IPS DF 19.7 (cell line): ENCODE measurements at places on chromosomes 1 and 21.
A peak's percentile ranks its signal among the peaks of the same experiment; 100 is the strongest.

DNA sequence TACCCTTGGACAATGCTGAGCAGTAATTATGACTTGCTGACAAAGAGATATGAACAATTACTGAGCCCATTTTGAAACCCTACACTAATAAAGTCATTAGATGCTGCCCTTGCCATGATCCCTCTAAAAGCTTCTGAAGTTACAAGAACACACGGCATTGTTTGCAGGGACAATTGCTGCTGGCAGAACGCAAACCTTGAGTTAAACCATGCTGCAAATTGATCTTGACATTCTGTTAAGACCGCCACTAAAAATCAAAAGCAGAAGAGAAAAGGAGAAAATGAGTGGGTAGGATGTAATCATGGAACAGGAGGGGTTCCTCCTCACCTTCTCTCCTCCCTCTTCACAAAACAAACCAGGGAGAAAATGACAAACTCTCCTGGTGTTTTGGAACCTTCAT, 136.2 kb upstream of the DMRTA2 start:
- no peak for DNase-seq

DNA sequence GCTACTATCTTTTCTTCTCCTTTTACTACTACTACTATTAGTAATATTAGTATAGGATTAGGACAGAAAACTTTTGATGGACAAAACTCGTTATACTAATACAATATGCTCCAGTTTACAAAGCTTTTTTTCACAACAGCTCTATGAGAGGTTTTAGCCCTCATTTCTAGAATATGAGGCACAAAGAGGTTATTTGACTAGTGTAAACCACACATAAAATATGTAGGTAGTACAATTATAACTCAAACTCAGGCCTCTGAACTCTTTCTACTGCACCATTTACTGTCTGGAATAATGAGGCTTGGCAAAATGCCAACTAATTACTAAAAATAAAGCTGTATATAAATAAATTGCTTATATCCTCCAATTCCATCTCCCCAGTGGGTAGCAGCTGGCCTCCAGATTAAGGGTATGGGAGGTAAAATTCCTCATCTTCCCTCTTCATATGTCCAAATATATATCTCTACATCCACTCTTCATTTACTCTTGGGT, 99.9 kb downstream of the LYST start:
- no peak for DNase-seq

DNA sequence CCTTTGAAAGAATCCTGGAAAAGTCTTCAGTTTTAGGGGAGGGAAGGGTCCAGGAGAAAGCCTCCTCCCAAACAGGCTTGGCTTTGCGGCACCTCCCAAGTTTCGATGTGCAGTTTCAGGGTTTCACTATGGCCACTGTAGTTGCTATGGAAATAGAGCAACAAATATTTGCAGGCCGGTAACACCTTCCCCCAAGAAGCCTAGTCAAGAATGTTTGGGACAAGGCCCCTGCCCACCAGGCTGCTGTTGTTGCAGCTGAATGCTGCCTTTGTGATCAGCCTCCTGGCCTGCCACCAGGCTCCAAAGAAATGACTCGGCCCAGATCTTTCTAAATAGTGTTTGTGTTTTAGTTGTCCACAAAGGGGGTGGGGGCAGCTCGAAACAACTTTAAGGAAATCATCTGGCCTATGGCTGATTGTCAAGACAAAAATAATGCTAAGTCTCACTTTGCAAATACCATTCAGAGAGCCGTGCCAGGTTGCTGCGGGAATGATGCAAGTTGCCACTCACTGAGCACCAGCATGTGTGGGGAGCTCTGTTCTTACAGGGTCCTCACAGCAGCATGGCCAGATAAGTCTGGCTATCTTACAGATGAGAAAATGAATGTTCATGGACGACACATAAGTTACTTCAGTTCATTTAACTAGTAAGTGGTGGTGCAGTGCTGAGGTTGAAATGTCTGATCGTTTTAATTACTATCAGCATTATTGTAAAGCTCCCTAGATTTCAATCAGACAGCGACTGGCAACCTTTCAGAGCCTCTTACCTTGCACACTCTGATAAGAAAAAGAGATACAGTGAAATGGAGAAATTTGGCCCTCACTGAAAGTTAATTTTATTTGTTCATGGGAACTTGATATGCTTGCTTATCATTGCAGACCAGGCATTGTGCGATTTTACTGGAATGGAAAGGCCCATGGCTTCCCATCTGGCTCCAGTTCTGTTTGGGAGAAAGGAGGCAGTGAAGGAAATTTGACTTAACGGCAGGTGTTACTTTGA, 91.2 kb upstream of the JUN start:
- DNase-seq = peak; percentile 35

DNA sequence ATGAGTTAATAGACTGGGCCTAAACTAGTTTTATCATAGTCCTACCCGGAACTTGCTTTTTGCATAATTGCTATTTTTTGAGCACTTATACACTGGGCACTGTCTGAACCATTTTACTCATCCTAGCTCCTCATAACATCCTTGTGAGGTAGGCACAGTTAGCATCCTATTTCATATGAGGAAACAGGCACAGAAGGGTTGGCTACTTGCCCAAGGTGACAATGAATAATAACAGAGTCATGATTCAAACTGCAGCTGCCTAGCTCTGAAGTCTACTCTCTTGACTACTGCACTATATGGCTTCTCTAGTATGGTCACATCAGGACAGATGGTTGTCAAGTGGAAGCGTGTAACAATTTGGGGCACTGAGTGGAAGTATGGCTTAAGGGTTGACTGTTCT, 18.2 kb upstream of the RC3H1 start:
- no peak for DNase-seq

DNA sequence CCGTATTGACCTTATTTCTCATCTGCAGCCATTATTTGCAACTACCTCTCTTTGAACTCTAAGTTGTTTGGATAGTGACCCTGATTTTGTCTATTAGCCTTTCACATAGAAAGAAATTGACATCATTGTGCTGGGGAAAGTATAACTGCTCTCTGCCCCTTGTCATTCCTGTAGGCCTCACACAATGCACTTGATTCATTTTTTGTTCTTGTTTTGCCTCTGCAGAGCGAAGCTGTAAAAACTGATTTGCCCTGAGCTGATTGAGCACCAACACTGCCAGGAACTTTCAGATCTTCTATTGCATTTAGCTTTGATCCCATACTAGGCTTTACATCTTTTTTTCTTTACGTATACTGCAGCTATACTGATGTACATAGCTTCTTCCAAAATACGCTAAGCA, 167.2 kb upstream of the PTBP2 start:
- DNase-seq = no peak

DNA sequence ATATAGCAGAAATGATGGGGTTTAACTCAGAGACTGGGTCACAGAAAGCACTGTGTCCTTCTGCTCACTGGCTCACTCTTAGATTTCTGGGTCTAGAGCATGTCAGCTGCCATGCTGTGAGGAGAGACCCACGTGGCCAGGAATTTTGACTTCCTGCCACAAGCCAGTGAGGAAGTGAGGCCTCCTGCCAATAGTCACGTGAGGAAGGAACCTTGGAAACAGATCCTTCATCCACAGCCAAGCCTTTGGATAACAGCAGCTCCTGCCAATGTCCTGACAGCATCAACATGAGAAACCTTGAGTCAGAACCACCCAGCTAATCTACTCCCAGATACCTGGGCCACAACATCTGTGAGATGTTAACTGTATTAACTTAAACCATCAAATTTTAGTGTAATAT, 114.5 kb upstream of the PLPPR5 start:
- no peak for DNase-seq

DNA sequence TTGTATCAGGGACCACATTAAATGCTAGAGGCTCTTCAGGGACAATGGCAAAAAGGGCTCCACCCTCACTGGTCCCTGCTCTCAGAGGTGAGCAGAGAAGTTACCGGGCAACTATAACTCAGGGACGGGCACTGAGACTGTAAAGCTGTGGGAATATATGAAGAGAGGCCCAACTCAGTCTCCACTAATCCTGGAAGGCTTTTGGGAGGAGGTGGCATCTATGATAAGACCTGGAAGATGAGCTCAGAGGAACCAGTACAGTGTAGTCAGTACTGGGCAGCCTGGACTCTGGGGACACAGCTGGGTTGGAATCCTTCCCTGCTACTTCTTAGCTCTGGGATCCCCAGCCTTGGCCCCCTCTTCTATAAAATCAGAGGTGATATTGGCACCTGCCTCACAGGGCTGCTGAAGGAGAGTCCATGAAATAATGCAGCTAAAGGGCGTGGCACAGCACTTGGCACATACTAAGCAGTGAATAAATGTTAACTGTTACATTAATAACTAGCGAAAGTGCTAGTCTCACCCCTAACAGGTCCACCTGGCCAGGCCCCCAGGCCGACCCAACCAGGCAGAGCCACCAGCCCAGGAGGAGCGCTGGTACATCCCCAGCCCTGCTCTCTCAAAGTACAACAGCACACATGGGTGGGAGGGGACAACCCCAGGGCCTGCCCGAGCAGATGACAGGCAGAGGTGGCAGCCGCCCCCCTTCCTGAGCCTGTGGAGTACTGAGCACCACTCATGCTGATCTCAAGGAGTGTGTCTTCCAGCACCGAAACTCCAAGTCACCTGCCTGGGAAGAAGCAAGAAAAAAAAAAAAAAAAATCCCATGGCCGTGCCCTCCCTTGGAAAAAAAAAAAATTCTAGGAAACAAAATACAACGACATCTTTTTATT, 62.7 kb downstream of the CASZ1 start:
- DNase-seq = no peak

DNA sequence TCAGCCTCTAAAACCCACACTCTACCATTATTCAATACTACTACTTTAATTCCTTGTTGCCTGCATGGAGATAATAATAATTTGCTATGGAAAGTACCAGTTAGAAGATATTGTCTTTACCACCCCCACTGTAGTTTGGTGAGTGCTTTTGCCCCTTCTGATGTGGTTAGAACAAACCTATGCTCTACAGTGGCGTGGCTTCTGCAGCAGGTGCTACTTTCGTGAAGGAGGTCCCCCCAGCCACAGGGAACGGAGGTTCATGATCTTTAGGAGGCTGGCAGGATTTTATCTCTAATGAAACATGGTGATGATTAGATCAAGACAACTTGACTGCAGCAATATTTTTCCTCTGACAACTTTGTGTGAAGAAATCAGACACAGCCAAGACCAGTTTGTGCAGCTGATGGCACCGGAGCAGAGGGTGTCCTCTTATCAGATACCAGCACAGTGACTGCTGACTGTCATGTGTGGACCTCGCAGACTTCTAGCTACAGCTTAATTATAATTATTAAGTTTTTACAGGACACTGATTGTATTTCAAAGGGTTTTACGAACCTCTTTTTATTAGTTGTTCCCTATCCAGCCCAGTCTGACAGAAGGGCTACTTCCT, 10.7 kb upstream of the TCHH start:
- DNase-seq = no peak

DNA sequence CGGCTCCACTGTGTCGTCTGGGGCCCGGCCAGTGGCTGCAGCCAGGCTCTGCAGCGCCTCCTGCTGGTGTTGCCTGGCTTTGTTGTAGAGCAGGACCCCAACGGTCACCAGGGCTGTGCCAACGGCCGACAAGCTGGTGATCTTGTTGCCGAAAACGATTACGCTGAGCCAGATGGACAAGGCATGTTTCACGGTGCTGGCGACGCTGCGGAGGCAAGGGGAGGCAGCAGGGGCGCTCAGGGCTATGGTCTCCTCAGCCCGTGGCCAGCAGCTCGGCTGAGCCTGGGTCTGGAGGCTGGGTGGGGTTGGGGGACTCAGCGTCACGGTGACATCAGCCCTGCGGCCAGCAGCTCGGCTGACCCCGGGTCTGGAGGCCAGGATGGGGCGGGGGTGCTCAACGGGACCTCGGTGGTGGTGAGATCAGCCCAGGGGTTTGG, 7.0 kb upstream of the CDK11B start:
- DNase-seq = no peak

GRCh38 chr1:98939471-98939870, 65.2 kb downstream of the PLPPR5 start:
- DNase-seq = no peak

GRCh38 chr1:60742339-60742738, 340.0 kb upstream of the NFIA start:
- no peak for DNase-seq

DNA sequence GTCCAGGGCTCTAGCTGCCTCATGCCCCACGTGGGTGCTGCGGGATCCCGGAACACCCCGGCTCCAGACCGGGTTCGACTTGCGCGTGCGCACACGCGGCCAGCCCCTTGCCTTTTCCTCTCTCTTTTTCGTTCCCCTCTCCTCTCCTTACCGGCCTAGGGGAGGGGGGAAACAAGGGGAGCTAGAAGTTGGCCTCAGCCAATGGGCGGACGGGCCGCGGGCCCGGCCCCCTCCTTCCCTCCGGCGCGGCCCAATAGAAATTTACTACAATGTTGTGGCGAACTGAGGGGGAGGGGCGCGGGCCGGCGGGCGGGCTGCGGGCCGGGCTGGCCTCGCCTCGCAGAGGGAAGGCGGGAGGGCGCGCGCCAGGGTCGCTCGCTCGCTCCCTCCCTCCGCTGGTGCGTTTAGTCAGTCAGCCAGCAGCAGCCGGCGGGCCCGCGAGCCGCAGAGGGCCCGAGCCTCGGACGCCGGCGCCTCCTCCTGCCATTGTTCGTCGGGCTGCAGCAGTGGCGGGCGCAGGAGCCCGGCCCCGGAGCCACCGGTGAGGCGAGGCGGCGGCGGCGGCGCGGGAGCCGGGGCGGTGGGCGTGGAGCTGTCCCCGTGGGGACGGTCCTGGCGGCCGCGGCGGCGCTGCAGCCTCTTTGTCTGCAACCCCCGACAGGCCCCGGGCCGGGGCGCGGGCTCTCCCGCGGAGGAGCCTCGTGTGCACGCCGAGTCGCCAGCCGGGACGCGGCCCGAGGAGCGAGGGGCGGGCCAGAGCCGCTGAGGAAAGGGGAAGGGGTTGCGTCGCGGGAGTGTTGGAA, at the start of gene EPB41:
Gene EPB41, plus strand, starts transcription at position 342 of the 803 bp plus-strand sequence. CDS start 72,869 bp downstream, outside the sequence.
- peak; percentile 95 for DNase-seq

DNA sequence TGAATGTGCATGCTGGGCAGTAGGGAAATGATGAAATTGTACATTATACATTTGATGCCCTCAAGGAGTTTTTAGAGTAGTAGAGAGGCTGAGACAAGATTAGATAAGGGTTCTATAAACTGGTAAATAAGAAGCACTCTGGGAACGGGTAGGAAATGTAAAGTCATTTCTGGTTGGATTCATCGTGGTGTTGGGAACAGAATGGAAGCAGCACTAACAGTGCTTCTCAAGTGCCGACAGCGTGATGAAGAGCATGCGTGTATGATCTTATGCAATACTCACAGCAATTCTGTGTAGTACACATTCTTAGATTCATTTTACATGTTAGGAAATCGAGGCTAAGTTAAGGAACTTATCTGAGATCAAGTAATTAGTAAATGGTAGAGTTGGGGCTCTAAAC, 45.9 kb downstream of the GPR88 start:
- no peak for DNase-seq

GRCh38 chr1:10785728-10786638, 10.5 kb downstream of the CASZ1 start:
- no peak for DNase-seq

DNA sequence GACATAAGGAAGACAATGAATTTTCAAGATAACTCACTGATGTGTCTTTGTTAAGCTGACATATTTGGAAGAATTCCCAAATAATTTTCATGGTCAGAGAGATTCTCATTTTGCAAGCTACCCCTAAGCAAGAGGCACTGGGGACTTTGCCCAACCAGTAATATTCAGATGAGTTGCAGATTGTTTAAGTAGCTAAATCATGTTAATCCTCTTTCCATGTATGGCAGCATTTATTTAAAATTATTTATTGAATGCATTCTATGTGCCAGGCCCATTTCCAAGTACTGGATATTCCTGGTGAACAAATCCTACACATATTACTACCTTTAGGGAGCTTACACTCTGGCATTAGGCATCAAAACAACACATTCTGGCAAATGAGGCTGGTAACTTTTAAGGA, 56.5 kb upstream of the BACH1 start:
- DNase-seq = no peak
